ENCODE measurements at places on chromosomes 2 and 18.

DNA sequence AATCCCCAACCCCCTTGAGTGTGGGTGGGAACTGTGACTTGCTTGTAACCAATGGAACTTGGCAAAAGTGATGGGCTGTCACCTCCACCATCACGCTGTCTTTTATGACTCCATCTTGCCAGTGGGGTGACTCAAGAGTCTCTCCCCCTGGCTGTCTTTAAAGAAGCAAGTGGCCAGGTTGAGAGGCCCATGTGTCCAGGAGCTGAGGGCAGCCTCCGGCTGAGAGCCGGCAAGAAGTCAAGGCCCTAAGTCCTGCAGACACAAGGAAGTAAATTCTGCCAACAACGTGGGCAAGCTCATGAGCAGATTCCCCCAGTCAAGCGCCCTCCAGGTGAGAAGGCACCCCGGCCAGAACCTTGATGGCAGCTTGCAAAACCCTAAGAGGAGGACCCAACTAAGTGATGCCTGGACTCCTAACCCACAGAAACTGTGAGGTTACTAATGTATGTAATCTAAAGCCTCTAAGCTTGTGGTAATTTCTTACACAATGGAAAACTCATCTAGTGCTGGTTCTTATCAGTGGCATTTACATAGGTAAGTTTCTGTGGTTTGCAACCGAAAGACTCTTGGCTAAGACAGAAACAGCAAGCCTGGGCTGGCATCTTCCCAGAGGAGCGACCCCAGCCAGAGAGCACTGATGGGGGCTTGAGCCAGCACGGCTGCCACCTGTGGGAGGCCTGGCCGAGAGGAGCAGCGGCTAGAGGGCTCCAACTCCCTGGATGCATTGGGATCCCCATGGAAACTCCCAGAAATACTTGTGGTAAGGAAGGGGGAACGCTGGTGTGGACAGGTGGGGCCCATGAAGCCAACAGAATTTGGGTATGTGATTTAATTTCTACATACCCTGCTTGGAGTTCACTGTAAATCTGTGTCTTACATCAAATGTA is 49.3 kb downstream of the CIB4 start:
- peak; percentile 23 for DNase-seq

DNA sequence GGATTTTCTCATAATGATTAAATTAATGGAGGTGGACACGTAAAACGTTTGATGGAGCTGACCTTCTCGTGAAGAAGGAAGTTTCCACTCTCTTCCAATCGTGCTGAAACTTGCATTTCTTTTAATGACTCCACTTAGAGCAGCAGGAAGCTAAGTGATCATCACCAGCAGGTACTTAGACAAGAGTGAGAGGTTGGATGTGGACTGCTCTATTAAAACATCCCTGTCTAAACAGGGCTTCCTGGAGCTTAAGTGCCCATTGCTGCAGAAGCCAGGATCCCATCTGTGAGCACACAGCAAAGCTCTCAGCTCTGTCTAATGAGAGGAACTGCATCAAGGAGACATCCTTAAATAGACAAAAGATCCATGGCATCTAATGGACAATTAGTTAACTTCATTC is 1539.5 kb upstream of the CELF4 start:
- no peak for DNase-seq

DNA sequence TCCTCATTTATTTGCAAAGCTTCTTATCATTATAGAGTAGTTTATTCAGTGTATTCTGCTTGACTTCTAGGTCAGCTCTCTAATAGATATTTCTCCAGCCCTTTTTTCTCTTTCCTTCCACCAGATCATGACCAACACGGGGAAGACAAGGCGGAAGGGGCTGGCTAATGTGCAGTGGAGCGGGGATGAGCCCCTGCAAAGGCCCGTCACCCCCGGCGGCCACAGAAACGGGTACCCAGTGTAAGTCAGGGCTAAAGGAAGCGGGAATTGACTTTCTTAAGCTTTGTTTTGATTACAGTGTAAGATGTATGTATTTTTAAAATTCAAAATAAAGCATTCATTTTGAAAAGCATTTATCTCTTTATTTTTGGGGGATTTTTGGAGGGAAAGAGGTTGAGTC is 50.7 kb upstream of the B3GNT7 start:
- peak; percentile 23 for DNase-seq

DNA sequence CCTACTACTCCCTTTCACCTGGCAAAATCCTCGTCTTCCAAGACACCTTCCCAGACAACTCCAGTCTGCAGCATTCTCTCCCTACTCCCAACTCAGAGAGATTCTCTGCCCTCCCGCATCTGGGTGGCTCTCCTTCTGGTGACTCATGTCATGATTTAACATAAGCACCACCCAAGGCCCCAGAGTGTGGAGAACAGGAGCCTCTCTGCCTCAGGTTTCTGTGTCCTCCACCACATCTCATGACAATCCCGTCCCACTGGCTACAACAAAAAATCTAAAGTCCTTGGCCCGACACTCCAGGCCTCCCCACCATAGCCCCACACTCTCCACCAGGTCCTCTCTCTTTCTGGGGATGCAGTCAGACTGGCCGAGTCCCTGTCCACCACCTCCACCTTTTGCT is 197.1 kb downstream of the BCL11A start:
- DNase-seq, result no peak

- DNase-seq, result no peak
Measured at GRCh38 chr2:129444751-129445150, 534.7 kb upstream of the RAB6C start.

DNA sequence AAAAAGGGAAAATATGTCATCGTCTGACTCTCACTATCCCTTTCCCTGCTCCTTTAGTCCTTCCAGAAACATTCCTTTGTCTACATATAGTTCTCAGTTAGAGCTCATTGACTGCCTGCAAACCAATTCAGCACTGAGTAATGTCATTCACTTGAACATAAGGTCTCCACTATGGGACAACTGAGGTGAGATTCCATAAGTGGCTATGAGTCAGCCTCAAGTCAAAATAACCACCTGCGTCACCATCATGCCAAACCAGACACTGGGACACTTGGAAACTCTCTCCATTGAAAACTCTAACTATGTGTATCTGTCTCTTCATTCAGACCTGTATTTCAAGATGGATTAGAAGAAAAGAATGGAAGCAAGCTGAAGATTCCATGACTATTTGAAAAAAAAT is 878.0 kb upstream of the PIK3C3 start:
- DNase-seq, result no peak

- no peak for DNase-seq
Measured at GRCh38 chr2:236872981-236873380, 212.7 kb upstream of the COPS8 start.

DNA sequence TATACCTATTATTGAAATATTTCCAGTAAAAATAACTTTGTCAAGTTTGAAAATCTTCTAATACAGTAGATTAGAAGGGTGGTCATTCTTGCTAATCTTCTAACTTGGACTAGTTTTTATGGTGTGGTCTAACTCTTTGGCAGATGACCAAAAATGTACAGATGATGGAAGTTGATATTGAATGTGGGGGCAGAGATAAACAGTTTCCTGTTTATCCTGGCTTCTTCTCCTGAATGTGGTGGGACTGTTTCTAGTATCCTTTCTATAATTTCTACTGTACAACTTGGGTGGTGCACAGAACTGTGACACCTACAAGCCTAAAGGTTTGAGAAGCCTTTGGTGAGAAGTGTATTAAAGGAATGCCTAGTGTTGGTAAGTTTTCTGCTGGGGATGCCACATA is 178.7 kb downstream of the PDE11A start:
- DNase-seq, result no peak

DNA sequence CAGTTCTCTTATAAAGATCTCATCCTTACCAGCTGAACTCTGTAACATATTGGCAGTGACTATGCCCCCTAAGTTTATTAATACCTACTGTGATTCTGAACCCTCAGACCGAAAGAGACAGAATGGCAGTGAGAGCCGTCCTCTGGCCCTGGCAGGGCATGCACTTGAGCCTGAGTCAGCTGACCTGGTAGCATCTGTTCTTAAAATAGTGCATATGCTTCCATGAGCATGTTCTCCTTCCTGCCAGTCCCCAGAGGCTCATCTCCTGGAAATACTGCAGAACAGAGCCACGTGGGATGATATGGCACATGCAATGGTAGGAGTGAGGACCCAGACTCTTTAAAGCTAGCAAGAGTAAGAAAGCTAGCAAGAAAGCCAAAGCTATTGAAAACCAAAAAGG is 59.0 kb downstream of the RASGRP3 start:
- DNase-seq, result no peak

- no peak for DNase-seq
Measured at GRCh38 chr2:205948883-205949282, 137.1 kb downstream of the INO80D start.

- peak; percentile 29 for DNase-seq
Measured at GRCh38 chr2:196479350-196479749, 160.2 kb upstream of the CCDC150 start.

GRCh38 chr18:10139783-10140410 is 226.1 kb downstream of the VAPA start:
- no peak for DNase-seq

DNA sequence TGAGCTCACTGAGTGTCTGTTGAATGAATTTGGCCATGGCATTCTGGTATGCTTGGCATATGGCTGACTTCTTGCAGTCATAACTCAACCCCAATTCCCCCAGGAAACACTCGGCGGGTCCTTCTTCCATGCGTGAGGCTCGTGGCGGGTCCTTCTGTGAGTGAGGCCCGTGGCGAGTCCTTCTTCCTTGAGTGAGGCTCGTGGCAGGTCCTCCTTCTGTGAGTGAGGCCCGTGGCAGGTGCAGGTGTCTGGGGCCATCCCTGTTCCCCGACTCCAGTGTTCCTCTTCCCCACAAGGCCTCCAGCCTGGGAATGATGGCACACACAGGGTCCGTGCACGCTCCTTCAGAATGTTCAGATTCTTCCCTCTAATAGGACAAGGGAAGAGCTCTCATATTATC is 169.0 kb downstream of the EIPR1 start:
- DNase-seq, result no peak

DNA sequence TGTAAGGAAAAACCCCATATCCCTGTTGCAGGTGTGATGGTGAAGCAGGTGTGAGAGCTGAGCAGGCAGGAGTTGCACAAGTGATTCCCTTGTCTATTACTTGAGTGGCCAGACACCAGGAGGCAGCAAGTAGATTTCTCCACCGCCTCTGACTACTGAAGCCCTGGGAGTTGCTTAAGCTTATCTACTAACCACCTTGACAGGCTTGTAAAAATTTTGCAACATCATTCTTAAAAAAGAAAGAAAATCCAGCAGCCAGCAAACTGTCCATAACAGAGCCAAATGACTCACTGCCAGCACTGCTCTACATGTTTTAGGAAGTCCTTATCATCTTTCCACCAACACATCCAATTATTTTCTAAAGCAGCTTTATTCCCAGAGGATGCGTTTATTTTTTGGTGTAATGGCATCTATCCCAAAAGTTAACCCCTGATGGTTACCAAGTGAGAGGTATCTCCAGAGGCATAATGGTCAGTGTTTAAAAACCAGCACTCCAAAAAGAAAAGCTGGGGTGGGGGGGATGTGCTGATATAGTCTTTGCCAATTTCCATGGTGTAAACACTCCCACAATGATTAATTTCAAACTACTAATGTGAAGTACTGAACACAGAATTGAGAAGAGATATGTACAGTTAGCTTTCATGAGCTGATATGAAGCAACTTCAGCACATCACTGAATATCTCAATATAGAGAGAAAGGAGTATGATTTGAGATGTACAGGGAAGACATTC is 16.3 kb upstream of the GPR39 start:
- DNase-seq, result no peak

- DNase-seq, result peak; percentile 57
Measured at GRCh38 chr2:219538504-219538951, 5.1 kb downstream of the CHPF start.

- no peak for DNase-seq
Measured at GRCh38 chr2:102171946-102172345, 14.9 kb upstream of the IL1RL2 start.

GRCh38 chr2:60707750-60708371 is 48.2 kb upstream of the PAPOLG start:
- DNase-seq, result no peak

DNA sequence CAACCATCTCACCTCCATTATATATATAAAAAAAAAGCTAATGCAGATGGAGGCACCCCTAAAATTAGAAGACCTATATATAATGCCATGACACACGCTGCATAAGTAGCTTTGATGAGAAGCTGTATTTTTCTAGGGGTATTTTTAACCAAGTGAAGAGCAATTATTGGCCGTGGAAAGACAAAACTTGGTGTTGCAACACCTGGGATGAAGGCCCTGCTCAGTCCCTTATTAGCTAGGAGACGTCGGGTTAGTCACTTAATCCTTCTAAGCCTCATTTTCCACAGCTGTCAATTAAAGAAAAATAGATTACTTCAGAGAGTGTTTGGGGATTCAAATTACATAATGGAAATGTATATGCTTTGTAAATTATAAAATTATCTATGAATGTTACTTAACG is 63.0 kb downstream of the WDR75 start:
- no peak for DNase-seq

GRCh38 chr18:27901424-27902226 is 275.3 kb downstream of the CDH2 start:
- no peak for DNase-seq

GRCh38 chr2:20411361-20411894 is 35.4 kb upstream of the RHOB start:
- DNase-seq, result no peak

DNA sequence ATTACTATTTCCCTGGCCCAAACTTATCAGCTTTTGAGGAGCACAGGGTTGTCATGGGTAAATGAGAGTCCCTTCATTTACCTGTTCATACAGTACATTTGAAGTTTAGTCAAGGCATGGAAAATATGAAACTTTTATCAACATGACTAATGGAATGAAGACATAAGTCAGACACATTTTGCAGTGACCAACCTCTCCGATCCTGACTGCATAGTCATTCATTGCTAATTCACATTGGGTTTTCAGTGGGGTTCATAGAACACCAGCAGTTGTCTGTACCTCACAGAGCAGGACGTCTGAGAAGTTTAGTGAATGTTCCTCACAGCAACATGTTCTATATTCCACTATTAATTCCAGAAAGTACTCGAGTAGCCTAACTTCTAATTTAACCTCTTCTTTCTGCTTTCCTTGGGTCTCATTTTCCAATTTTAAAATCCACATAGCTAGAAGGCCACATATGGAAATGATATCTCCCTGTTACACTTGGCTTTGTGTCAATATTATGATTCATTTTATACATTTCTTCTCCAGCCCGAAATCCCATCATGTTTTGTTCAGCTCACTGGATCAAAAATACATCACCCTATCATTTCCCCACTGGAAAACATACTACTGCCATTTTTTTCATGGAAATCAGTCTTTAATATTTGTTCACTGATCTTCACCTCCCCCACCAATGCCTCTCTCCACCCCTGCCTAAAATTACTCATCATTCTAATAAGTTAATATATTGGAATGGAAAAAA is 65.9 kb downstream of the CDH20 start:
- DNase-seq, result no peak

GRCh38 chr2:12697617-12698016 is 19.1 kb upstream of the TRIB2 start:
- no peak for DNase-seq

All from kidney (tissue), 22 donors.